ENCODE measurements at places on chromosomes 3 and 15. TPM values are rescaled to one million over a fixed set of nuclear protein-coding genes. Genes with fewer than 3 reads are reported as not detected.

Gene TM4SF4
- not detected for polyA plus RNA-seq

Gene FAM3D
- polyA plus RNA-seq = not detected

- DNase-seq = no peak
These were observed 97.8 kb downstream of the CHSY1 start for GRCh38 chr15:101153801-101154656.

- no peak for DNase-seq
These were observed 338.9 kb upstream of the CFAP20DC start for GRCh38 chr3:59388555-59389270.

DNA sequence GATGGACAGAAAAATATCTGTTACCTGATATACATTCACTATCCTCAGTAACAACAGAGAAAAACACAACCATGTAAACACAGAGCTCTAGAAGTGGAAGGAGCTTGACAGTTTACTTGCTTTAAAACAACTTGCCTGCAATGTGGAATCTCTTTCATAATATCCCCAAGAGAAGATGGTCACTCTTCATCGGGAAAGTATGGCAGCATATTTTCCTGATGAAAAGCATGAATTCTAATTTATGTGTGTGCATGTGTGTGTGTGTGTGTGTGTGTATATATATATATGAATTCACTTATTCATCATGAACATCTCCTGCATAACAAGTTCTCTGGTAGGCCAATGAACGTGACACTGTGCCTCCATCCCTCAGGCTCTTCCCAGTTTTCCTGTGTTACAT is 81.2 kb downstream of the EFL1 start:
- no peak for DNase-seq

Data from hindlimb muscle (tissue), 1 donor.